ENCODE measurements at places on chromosomes 12 and 14. TPM values are rescaled to one million over a fixed set of nuclear protein-coding genes. Genes with fewer than 3 reads are reported as not detected.

INHBC gene
- total RNA-seq, result not detected

CD9 gene
- total RNA-seq, result 54.7 TPM

ATP2A2 gene
- 163 TPM for total RNA-seq

GPR84 gene
- not detected for total RNA-seq

MFAP5 gene
- total RNA-seq, result 40.2 TPM

HOXC12 gene
- not detected for total RNA-seq

LMO3 gene
- total RNA-seq, result not detected

GUCY2C gene
- not detected for total RNA-seq

SERPINA9 gene
- total RNA-seq, result not detected

TM9SF1 gene
- total RNA-seq, result 92.0 TPM

ESRRB gene
- 0.24 TPM for total RNA-seq

P2RX2 gene
- not detected for total RNA-seq

RASSF9 gene
- 0.44 TPM for total RNA-seq

CCDC88C gene
- total RNA-seq, result 3.6 TPM

WNK1 gene
- 274 TPM for total RNA-seq

DUSP16 gene
- 9.7 TPM for total RNA-seq

TMTC1 gene
- total RNA-seq, result 25.2 TPM

NDRG2 gene
- total RNA-seq, result 6.9 TPM

Data from chondrocyte (in vitro differentiated cells).